ENCODE measurements at places on chromosomes 3 and 15.

DNA sequence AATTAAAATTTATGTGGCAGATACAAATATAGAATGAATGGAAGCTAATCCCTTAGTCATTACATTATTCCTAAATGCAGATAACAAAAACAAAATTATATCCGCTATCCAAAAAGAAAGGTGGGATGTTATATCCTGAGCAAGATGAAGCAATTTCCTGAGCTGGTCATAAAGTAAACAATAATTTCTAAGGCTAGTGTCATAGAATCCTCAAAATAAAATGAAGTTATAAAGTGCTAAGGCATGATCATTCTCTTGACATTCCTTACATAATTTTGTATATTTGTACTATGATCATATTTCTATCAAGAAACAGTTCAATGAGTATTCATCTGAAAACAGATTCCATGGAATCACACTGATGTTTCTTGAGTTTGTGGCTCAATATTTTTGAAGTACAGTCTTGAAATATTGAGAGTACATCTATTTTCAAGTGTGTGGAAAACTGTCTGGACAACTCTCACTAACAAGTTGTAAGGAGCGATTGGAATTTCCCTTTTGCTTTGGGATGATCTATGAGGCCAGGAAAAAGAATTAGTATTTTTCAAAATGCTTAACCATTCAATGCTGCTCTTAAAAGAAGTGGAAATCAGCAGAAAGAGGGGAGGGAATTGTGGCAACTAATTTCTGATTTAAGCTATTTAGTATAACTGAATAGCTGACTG lies 92.4 kb downstream of the ABI3BP start:
- no peaks in the 10 kb centered on the region for H3K4me1 ChIP-seq
- no peak overlapping the region for H3K27ac ChIP-seq
- DNase-seq, result no peak

GRCh38 chr3:33659856-33660434 lies 58.1 kb downstream of the CLASP2 start:
- DNase-seq, result no peak
- H3K36me3 ChIP-seq, result no peaks in the 10 kb centered on the region
- H3K4me1 ChIP-seq, result peaks cover 20% of the 10 kb centered on the region
- H3K4me3 ChIP-seq, result peak overlapping the region; percentile 49
- no peaks in the 10 kb centered on the region for H3K27me3 ChIP-seq
- peak overlapping the region; percentile 81 for H3K27ac ChIP-seq

- H3K4me1 ChIP-seq, result peaks cover 14% of the 10 kb centered on the region
- no peak for DNase-seq
- H3K36me3 ChIP-seq, result peaks cover 17% of the 10 kb centered on the region
- H3K27ac ChIP-seq, result no peak overlapping the region
Measured at GRCh38 chr3:161028555-161029153, 76.5 kb downstream of the B3GALNT1 start.

- no peak for DNase-seq
- peak overlapping the region; percentile 39 for H3K27ac ChIP-seq
- H3K27me3 ChIP-seq, result peaks cover 3% of the 10 kb centered on the region
- peaks cover 6% of the 10 kb centered on the region for H3K4me1 ChIP-seq
- H3K36me3 ChIP-seq, result no peaks in the 10 kb centered on the region
Measured at GRCh38 chr3:48564022-48564421, 441 bp upstream of the UCN2 start.

DNA sequence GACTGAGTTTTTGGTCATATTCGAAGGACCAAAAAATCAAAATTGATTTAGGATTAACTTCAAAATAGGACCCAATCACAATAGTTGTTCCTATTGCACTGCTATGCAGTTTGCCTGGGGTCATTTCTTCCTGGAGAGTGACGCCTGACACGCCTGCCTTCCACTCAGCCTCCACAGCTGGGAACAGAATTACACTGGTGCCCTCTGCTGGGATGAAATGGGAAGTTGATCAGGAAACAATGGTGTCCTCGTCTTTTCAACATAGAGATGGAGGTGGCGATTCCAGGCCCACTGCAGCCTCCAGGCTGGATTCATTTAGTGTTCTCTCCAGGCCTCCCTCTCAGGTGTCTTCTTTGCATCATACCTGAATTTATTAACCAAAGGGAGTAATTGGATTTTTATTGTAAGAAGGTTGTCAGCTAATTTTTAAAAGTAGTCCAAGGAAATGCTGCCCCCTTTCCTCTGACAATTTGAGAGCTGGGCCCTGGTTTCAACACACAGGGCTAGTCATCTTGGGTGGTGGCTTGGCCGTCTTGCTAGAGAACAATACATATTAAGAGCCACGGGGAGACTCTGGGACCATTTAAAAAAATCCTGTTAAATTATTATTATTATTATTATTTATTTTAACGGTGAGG lies 69.7 kb downstream of the GAP43 start:
- no peaks in the 10 kb centered on the region for H3K36me3 ChIP-seq
- no peak overlapping the region for H3K4me3 ChIP-seq
- no peak overlapping the region for H3K27ac ChIP-seq
- no peaks in the 10 kb centered on the region for H3K4me1 ChIP-seq

DNA sequence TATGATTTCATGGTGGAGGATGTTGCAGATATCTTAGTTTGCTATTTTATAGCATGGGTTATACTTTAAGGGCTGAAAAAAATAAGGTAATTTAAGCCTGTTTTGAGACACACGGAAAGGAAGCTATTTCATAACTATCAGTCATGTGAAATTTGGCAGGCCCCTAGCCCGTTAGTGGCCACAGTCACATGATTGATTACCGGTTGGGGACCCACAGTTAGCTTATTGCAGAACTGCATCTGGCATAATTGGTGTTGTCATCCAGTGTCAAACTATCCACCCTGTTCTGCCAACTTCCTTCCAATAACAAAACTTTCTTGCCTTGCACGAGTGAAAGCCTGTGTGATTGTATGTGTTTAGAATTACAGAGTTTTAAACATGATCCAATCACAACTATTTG lies 35.2 kb downstream of the FNDC3B start:
- H3K36me3 ChIP-seq, result peaks cover 7% of the 10 kb centered on the region
- H3K27me3 ChIP-seq, result no peaks in the 10 kb centered on the region
- no peak overlapping the region for H3K4me3 ChIP-seq
- H3K27ac ChIP-seq, result no peak overlapping the region
- DNase-seq, result no peak
- peaks cover 66% of the 10 kb centered on the region for H3K4me1 ChIP-seq

DNA sequence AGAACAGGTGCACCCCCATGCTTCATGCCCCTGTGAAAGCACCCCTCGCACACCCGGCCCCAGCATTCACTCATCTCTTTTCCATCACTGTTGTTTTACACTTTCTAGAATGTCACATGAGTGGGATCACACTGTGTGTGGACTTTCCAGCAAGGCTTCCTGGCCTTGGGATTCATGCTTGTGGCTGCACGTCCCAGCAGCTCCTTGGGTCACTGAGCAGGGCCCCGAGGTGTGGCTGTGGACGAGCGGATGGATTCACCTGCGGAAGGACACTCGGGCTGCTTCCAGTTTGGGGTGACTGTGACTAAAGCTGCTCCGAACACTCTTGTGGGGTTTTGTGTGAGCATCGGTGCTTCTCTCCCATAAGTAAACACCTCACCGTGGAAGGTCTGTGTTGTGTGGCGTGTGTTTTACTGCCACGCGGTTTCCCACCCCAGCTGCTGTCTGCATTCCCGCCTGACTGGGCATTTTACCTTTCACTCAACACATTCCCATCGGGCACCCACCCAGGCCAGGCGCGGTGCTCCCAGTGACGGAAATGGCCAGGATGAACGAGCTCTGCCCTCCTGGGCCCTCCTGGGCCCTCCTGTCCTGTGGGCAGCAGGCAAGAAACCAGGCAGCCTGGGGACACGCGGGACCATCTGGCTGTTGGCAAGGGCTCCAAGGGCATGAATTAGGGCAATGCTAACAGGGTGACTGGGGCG lies 41.4 kb downstream of the DNAJB8 start:
- peaks cover 41% of the 10 kb centered on the region for H3K27me3 ChIP-seq
- peaks cover 9% of the 10 kb centered on the region for H3K4me1 ChIP-seq
- H3K36me3 ChIP-seq, result no peaks in the 10 kb centered on the region

- no peak for DNase-seq
- no peaks in the 10 kb centered on the region for H3K36me3 ChIP-seq
- H3K4me1 ChIP-seq, result peaks cover under 1% of the 10 kb centered on the region
- H3K4me3 ChIP-seq, result no peak overlapping the region
- peak overlapping the region; percentile 47 for H3K27ac ChIP-seq
- peaks cover 14% of the 10 kb centered on the region for H3K27me3 ChIP-seq
Measured at GRCh38 chr3:197485143-197485542, 70.6 kb downstream of the BDH1 start.

- H3K27me3 ChIP-seq, result peaks cover 2% of the 10 kb centered on the region
- no peak overlapping the region for H3K4me3 ChIP-seq
- no peak overlapping the region for H3K27ac ChIP-seq
- no peak for DNase-seq
- H3K4me1 ChIP-seq, result no peaks in the 10 kb centered on the region
Measured at GRCh38 chr15:85973584-85974347, 105.9 kb upstream of the AGBL1 start.

DNA sequence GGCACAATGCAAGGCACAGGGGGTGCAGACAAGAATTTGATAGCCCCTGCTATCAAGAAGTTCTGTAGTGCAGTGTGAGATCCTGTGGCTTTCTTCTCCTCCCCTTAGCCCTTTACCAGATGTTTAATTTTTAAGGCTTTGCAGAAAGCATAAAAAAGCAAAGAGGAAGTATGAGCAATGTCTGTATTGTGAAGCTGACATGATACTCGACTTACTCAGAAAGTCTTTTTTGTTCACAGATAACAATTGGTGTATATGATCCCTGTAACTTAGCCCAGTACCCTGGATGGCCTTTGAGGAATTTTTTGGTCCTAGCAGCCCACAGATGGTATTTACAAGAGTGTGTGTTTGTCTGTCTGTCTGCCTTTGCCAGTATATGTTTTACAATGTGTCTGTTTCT lies 58.9 kb downstream of the ATG7 start:
- no peak overlapping the region for H3K27ac ChIP-seq
- no peak for DNase-seq
- no peaks in the 10 kb centered on the region for H3K4me1 ChIP-seq
- H3K27me3 ChIP-seq, result no peaks in the 10 kb centered on the region
- H3K4me3 ChIP-seq, result no peak overlapping the region
- peaks cover 4% of the 10 kb centered on the region for H3K36me3 ChIP-seq

- peaks cover 2% of the 10 kb centered on the region for H3K36me3 ChIP-seq
- DNase-seq, result no peak
- H3K27me3 ChIP-seq, result no peaks in the 10 kb centered on the region
- H3K4me3 ChIP-seq, result no peak overlapping the region
Measured at GRCh38 chr3:66014651-66015050, 24.1 kb downstream of the MAGI1 start.

- no peak for DNase-seq
- no peaks in the 10 kb centered on the region for H3K27me3 ChIP-seq
- H3K4me1 ChIP-seq, result peaks cover 7% of the 10 kb centered on the region
- H3K4me3 ChIP-seq, result no peak overlapping the region
- peaks cover 1% of the 10 kb centered on the region for H3K36me3 ChIP-seq
Measured at GRCh38 chr15:49415149-49415548, 7.9 kb upstream of the FGF7 start.

- no peak overlapping the region for H3K27ac ChIP-seq
- no peak for DNase-seq
- H3K4me1 ChIP-seq, result peaks cover 5% of the 10 kb centered on the region
- no peak overlapping the region for H3K4me3 ChIP-seq
- H3K27me3 ChIP-seq, result peaks cover 17% of the 10 kb centered on the region
- H3K36me3 ChIP-seq, result no peaks in the 10 kb centered on the region
Measured at GRCh38 chr3:73787620-73788019, 162.9 kb upstream of the PDZRN3 start.

- no peak overlapping the region for H3K27ac ChIP-seq
- H3K36me3 ChIP-seq, result no peaks in the 10 kb centered on the region
Measured at GRCh38 chr3:21310161-21310560, 440.8 kb downstream of the ZNF385D start.

DNA sequence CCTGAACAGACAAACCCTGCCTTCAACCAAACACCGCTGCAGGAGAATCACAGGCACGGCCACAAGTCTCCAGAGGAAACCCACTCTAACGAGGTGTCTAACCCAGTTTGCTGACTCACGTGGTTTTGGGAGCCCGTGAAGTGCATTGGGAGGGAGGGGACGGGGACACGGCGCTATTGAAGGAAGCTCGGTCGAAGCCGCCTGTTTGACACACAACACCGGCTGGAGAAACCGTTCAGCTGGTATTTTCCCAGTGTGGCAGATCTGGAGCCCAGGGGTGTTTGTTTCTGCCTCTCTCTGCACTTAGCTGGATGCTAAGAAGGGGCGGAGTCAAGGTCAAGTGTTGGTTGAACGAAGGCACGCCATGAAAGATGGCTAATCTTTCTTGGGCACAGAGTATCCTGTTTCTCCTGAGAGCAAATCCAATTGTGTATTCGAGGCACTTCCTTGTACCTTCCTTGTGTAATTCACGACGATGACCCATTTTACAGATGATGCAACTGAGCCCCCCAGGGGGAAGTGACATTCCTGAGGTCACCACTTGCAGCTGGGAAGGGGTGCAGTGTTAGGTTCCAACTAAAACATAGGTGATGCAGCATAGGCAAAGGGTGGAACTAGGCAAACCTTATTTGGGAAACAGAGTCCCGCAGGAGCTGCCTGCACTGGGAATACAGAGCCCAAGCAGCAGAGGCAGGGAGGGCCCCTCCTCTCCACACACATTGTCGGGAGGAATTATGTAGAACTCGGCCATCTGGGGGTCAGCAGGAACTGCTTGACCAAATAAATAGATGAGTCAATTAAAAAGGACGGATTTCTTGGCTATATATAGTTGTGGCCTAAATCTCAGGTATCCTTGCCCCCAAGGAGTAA lies 22.5 kb downstream of the SLC6A6 start:
- no peak overlapping the region for H3K4me3 ChIP-seq
- no peak for DNase-seq
- H3K4me1 ChIP-seq, result peaks cover 3% of the 10 kb centered on the region
- H3K27ac ChIP-seq, result peak overlapping the region; percentile 54
- no peaks in the 10 kb centered on the region for H3K27me3 ChIP-seq

GRCh38 chr15:38874464-38874863 lies 309.9 kb upstream of the RASGRP1 start:
- DNase-seq, result no peak
- H3K4me1 ChIP-seq, result peaks cover 18% of the 10 kb centered on the region
- H3K27me3 ChIP-seq, result no peaks in the 10 kb centered on the region
- H3K36me3 ChIP-seq, result no peaks in the 10 kb centered on the region
- H3K27ac ChIP-seq, result no peak overlapping the region

DNA sequence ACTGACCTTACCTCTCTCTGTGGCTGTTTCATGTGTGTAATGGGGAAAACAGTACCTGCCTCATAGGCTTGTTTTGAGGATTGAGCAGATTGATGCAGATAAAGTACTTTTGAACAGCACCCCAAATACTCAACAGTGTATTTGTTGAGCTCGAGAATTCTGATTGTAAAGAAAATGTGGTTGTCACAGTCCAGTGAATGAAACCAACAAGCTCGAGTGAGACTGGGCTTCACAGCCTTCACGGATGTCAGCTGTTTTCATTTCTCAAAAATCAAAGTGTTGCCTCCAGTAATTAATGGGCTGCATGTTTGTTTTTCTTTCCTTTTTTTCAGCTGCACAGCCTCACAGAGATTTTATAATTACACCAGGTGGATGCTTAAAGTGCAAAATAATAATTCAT lies 43.7 kb downstream of the PARP15 start:
- no peak overlapping the region for H3K4me3 ChIP-seq
- no peak overlapping the region for H3K27ac ChIP-seq
- H3K4me1 ChIP-seq, result no peaks in the 10 kb centered on the region
- DNase-seq, result no peak
- peaks cover 8% of the 10 kb centered on the region for H3K27me3 ChIP-seq

- no peak overlapping the region for H3K4me3 ChIP-seq
- H3K36me3 ChIP-seq, result no peaks in the 10 kb centered on the region
- DNase-seq, result no peak
- peaks cover 40% of the 10 kb centered on the region for H3K4me1 ChIP-seq
Measured at GRCh38 chr15:96181873-96182301, 148.6 kb upstream of the NR2F2 start.

GRCh38 chr3:159785273-159785708 lies 203.3 kb upstream of the IL12A start:
- no peak overlapping the region for H3K4me3 ChIP-seq
- H3K27ac ChIP-seq, result peak overlapping the region; percentile 0
- no peaks in the 10 kb centered on the region for H3K36me3 ChIP-seq
